ENCODE measurements at places on chromosomes 16 and 17.

GRCh38 chr17:72370819-72371218 lies 250.0 kb downstream of the SOX9 start:
- DNase-seq, result peak; percentile 64

DNA sequence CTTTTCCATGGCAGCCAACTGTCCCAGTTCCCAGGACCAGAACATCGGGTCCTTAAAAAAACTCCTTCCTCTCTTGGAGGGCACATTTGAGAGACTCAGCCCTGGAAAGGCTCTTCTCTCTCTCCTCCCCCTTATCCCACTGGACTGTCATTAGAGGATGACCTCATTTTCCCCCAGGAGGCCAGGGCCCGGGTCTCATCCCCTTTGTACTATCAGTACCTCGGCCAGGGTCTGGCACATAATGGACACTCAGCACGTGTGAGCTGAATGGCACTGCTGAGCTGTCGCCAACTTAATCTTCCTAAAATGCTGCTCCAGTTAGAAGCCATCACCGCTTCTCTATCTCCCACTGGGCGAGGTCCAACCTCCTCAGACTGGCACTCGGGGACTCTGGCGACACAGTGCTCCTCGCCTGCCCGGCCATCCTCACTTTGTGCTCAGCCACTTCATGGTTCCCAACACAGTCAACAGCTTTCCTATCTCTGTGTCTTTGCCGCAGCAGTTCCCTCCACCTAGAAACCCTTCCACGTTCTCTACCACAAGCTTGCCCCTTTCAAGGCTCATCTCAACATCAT lies 3.6 kb upstream of the RHBDL3 start:
- no peak for DNase-seq

DNA sequence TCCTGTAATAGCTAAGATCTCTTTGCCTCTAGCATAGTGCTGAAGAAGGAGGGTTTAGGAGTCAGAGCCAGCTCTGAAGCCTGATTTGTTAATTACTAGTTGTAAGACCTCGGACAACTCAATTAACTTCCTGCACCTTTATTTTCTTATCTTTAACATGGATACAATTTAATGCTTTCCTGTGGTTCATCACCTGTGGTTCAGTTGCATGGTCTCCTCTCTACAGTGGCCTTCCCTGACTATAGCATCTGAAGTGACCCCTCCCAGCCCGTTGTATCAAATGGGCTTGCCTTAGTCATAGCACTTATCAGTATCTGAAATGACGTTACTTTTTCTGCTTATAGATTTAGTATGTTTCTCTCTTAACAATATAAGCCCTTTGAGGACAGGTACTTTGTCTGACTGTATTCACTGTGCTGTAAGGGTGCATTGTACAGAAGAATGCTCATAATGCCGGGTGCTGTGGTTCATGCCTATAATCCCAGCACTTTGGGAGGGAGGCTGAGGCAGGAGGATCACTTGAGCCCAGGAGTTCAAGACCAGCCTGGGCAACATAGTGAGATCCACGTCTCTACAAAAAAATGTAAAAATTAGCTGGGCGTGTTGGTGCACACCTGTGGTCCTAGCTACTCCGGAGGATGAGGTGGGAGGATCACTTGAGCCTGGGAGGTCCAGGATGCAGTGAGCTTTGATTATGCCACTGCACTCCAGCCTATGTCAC lies 2.6 kb upstream of the NDE1 start:
- DNase-seq, result no peak

DNA sequence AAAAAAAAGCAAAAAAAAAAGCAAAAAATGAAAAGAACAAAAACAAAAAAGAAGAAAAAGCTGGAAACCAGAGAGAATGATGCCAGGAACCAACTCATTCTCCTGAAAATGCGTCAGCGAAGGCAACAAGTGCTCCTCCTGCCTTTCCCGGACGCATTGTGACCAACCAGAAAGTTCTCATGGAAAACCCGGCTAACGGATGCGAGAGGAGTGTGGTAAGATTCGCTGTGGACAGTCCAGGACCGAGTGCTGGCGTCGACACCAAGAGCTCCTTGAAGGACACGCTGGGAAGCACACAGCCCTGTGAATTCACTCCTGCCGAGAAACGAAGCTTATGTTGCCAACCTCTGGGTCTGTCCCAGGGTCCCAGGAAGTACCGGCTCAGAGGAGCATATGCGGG lies 43.4 kb downstream of the METRNL start:
- DNase-seq, result no peak

GRCh38 chr17:54982399-54982798 lies 13.8 kb downstream of the STXBP4 start:
- peak; percentile 26 for DNase-seq

DNA sequence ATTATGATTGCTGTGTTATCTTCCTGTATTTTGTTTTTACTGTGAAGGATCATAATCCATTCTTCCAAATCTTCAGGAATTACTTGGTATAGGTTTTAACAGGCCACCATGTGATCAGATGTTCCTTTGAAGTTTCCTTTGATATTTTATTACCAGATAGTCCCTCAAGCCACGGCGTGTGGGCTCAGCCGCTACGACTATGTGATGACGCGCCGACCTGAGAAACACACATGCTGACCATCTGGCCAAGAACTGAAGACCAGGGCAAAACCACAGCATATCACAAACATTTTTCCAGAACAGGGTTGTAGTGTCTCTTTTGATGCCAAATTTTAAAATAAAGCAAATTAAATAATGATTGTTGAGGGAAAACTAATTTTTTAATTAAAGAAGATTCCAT lies 47.3 kb downstream of the ZCCHC14 start:
- DNase-seq, result peak; percentile 81

DNA sequence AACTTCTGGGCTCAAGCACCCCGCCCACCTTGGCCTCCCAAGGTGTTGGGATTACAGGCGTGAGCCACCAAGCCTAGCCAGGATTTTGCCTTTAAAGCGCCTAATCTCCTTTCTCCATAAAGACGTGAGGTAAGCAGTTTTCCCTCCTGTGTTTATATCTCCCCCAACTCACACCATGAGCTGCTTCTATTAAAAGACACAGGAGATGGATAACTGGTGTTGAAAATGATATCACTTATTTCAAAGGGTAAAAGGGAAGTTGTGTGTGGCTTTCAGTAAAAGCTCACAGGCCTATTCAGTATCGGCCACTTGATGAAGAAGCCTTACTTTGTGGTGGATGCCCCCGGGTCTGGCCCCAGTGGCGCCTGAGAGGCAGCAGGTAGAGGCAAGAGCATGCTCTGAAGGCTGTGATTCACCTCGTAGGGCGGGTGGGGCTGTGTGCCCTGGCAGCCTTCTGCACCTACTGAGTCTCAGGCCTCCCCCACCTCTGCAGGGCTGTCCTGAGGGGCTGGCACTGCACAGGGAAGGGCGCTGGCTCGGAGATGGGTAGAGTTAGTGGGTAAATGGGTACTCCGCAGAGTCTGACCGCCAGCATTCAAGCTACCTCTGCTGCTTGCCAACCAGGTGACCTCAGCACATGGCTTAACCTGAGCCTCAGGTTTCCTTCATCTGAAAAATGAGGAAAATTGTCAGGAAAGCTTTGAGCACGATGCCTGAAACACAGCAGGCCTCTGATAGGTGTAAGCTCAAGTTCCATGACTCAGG lies 146.8 kb downstream of the CLEC16A start:
- DNase-seq, result no peak

DNA sequence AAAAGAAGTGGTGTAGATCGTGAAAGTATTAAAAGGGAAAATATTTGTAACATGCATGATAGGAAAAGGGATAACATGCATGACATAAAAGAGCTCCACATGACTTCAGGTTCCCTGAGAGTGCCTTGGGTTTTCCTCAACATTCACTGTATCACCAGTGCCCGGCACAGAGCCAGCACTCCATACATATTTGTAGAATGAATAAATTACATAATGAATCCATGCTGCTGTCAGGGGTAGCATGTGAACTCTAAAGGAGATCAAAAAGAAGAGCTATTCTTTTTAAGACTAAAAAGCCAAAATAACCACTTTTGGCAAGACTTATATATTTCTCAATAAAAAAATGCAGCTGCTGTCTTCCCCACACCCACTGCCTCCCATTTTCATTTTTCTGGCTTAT lies 2.7 kb upstream of the ZNF594 start:
- peak; percentile 77 for DNase-seq

DNA sequence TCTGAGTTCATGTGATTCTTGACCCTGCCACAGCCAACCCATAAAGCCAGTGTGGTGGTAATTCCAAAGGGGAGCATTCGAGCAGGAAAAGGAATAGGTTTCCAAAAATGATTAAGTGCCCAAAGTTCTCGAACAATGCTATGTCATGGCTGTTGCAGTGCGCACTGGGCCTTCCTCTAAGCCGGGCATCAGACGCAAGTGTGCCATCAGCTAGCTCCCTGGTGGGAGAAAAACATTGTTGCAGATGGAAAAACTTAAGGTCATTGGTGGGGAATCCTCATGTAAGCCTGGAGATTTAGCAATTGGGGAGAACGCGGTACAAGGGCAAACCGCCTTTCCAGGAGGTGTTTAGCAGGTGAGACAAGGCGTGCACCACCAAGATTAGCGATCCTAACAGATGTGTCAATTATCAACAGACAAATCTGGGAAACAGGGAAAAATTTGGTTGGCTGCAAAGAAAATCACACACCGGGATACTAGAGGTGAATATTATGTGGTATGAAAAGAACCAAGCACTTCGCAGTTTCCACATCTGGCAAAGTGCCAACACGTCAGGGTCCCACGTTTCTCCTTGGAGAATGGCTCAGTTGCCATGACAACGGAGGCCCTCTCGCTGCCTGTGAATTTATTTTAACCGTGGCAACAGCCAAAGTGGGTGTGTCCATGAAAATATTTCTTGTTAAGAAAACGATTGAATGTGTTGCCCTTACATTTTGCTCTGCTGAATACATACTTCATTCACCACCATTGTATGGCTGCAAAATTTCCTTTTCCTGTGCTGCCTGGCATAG lies 118.5 kb upstream of the CACNG5 start:
- DNase-seq, result peak; percentile 18

DNA sequence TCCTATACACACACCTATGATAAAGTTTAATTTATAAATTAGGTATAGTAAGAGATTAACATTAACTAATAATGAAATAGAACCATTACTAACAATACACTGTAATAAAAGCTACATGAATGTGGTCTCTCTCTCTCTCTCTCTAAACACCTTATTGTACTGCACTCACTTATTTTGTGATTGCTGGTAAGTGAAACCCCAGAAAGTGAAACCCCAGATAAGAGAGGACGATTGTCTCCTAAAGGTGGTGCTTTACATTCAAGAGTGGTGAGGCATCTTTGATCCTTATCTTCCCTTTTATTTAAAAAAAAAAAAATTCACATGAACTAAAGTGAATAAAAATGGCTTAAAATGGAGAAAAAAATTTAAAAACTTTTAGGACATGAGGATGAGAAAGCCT lies 80.1 kb upstream of the TRAP1 start:
- no peak for DNase-seq

GRCh38 chr16:88264641-88265285 lies 118.0 kb upstream of the ZNF469 start:
- DNase-seq, result peak; percentile 92

GRCh38 chr17:2803386-2803785 lies 7.1 kb downstream of the RAP1GAP2 start:
- no peak for DNase-seq

GRCh38 chr16:89144681-89145080 lies 26.9 kb upstream of the CDH15 start:
- no peak for DNase-seq

- no peak for DNase-seq
Observed at GRCh38 chr17:76452127-76452659, 759 bp downstream of the UBE2O start.

GRCh38 chr17:67931227-67931626 lies 65.0 kb downstream of the C17orf58 start:
- DNase-seq, result no peak

DNA sequence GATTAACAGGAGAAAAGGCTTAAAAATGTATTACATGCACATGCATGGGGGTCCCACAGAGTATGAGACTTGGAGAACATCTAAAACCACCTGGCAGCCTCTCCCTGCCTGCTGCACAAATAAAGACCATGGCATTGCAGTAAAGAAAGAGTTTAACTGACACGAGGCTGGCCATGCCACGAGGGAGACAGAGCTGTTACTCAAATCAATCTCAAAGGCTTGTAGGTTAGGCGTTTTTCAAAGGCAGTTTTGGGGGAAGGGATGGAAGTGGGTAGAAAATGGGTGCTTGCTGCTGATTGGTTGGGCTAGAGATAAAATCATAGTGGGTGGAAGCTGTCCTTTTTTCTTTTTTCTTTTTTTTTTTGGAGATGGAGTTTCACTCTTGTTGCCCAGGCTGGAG lies 17.3 kb upstream of the PSMD7 start:
- DNase-seq, result no peak

- DNase-seq, result peak; percentile 95
Observed at GRCh38 chr16:85238233-85238647, 126.0 kb upstream of the CIBAR2 start.

DNA sequence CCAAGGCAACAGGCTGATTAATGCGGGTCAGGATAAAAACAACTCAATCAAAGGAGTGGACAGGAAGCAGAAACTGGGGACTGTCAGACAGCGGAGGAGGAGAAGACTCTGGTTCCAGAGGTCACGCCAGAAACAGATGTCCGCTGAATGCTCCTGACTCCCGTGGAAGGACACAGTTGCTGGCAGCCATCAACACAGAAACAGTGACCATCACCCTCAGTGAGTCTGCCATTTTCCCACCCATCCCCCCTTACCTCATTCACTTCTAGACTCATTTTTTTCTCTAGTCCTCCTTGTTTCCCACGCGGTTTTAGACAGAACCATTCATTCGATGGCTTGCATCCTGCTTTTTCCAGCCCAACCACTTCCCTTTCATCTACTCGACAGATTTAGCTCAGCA lies 40.9 kb downstream of the DHRS7C start:
- DNase-seq, result no peak

DNA sequence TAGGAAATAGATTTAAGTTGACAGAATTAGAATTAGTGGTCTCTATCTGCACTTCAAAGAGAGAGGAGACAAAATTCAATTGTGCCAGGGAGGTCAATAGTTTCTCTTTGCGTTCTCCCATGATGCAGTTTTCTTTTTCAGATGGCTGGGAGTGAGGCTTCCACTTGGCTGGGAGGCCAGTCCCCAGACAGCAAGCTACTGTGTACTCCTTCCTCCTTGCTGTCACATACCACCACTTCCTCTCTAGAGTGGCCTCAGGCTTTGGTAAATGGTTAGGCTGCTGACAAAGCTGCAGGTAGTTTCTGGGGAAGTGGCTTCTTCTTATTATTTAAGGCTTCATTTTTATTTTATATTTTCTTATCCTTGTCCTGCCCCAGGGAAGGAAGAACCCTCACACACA lies 106.2 kb upstream of the HS3ST4 start:
- DNase-seq, result no peak

GRCh38 chr16:60905811-60906210 lies 1130.4 kb downstream of the CDH8 start:
- peak; percentile 79 for DNase-seq
